ENCODE measurements at places on chromosomes 16 and 17.

DNA sequence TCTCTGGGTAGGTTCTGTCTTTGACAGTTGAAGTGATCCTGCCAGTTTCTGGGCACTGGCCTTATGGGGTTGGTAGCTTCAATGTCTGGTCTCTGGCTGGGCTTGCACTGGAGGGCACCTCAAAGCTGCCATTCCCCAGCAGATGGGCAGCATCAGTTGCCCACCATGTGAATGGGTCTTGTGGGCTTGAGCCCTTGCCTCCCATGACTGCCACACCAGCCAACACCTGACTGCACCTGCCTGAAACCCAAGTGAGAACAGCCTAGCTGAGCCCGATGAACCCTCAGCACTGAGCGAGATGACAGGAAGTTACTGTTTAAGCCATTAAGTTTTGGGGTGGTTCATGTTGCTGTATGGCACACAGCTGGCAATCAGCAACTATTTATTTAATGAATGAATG lies 69.1 kb upstream of the AXIN2 start:
- DNase-seq: no peak

DNA sequence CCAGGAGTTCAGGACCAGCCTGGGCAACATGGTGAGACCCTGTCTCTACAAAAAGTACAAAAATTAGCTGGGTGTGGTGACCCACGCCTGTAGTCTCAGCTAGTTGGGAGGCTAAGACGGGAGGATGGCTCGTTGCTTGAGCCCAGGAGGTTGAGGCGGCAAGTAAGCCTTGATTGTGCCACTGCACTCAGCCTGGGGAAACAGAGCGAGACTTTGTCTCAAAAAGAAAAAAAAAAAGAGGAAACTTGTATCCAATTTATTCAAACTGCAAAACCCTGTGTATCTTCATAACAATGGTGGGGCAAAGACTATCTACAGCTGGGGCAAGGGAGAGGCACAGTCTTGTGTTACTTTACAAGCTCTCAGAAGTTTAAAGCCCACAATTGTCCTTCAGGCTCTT lies 21.5 kb downstream of the GRB7 start:
- no peak for DNase-seq

- peak; percentile 83 for DNase-seq
These were observed 891 bp downstream of the CORO1A start for GRCh38 chr16:30184096-30184890.

GRCh38 chr17:79951361-79952264 lies 84.1 kb downstream of the TBC1D16 start:
- DNase-seq: no peak

DNA sequence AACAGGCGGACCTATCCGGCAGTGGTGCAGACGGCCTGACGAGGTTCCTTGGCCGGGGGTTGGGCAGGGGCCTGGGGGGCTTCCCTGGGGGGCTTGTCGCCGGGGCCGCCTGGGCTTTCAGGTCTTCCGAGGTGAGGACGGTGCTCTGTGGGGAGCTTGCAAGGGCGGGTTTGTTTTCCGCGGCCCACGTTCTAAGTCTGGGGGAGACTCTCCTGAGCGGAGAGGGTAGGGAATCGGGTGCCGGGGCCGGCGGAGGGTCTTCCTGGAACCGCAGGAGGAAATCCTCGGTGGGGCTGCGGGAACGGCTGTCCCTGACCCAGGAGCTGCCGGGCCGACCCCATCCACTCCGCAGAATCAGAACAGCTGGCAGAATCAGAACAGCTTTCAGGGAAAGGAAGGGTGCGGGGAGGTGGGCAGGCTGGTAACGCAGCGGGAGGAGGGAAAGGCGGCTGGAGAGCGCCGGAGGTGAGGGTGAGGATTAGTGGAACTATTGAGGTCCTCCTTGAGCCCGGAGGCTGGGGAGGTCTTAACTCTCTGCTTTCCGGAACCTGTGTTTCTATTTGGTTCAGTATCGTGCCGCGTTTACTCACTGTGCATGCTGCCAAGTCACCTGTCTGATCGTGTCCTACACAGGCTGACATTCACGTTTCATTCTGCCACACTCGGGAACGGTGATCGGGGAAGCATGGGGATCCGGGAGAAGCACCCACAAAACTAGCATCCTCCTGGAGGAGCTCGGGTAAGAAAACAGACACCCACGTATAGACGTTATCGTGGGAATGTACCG lies 28.9 kb downstream of the CPSF4L start:
- DNase-seq: peak; percentile 25

GRCh38 chr17:40483679-40484078 lies 17.7 kb downstream of the TNS4 start:
- no peak for DNase-seq

- peak; percentile 34 for DNase-seq
These were observed 29.6 kb downstream of the LITAF start for GRCh38 chr16:11556945-11557720.

DNA sequence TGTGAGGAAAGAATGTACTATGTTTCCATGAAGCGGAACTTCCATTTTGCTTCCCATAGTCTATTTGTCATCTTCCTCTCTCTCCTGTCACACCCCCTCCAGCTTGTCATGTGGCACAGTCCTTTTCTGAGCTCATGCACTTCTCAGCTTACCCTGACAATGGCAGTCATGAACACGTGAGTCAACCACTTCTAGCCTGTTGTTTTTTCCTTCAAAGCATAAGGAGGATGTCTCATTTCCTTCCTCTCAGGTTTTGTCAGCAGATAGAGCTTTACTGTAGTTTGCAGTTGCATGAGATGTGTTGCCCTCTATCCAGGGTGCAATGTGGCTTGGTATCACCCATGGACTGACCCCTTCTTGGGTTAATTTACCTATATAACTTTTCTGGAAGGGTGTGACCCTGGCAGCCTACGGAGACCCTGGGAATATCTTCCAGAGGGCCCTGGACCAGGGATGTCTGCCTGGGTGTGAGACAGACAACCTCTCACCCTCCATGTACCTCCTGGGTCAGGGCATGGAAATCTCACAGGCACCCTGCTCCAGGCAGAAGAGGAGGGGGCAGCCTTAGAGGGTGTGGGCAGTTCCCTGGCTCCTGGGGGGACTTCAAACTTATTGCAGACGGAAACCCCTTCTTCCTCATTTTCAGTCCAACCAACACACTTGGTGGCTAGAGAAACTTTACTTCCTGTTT lies 4.0 kb upstream of the ZNF267 start:
- peak; percentile 92 for DNase-seq

DNA sequence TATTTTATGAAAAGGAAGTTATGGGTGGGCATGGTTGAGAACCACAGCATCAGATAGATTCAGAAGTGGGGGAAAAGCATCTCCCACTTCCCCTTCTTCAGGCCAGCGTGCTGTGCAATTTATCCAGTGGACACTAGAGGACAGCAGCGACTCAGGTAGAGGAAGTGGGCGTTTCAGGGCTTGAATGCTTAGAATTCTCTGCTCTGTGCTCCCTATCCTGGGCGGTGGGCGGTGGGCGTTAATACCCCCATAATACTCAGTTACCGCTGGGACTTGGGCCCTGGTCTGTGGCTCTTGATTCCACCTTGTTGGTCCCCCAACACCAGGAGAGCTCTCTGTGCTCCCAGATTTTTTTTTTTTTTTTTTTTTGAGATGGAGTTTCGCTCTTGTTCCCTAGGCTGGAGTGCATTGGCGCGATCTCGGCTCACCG lies 3.7 kb upstream of the LYZL6 start:
- DNase-seq: peak; percentile 61
